ENCODE measurements at places on chromosomes 3 and 15. TPM values are rescaled to one million over a fixed set of nuclear protein-coding genes. Genes with fewer than 3 reads are reported as not detected.

Gene SH2D7
- 1.6 TPM for total RNA-seq

Gene C2CD4A
- 2.4 TPM for total RNA-seq

Gene NPAP1
- not detected for total RNA-seq

Gene NIPA2
- 99.5 TPM for total RNA-seq

Gene PYDC2
- total RNA-seq = not detected

Gene ACOX2
- 22.4 TPM for total RNA-seq

Gene TLR9
- total RNA-seq = 0.27 TPM

Gene ZNF774
- 13.7 TPM for total RNA-seq

Gene SNX33
- total RNA-seq = 28.1 TPM

Gene POC1A
- 7.6 TPM for total RNA-seq

Gene CCDC54
- not detected for total RNA-seq

Gene TMEM158
- total RNA-seq = 2.3 TPM

Gene EPHB3
- total RNA-seq = 64.2 TPM

Measured in colonic mucosa (tissue), 4 donors.